Renal pelvis (tissue), 12 donors: ENCODE measurements at places on chromosomes 1 and 21. TPM values are rescaled to one million over a fixed set of nuclear protein-coding genes. Genes with fewer than 3 reads are reported as not detected.

The CRYBG2 gene
- 0.61 TPM for polyA plus RNA-seq

The HOOK1 gene
- 98.5 TPM for polyA plus RNA-seq

The TEKT2 gene
- polyA plus RNA-seq, result 14.6 TPM

The THEM5 gene
- polyA plus RNA-seq, result 0.92 TPM

The TNFSF18 gene
- not detected for polyA plus RNA-seq

The SIK1 gene
- 5.4 TPM for polyA plus RNA-seq
